ENCODE measurements at places on chromosomes 6 and 20.

GRCh38 chr20:59351157-59352040 is 51.0 kb downstream of the EDN3 start:
- DNase-seq = no peak

DNA sequence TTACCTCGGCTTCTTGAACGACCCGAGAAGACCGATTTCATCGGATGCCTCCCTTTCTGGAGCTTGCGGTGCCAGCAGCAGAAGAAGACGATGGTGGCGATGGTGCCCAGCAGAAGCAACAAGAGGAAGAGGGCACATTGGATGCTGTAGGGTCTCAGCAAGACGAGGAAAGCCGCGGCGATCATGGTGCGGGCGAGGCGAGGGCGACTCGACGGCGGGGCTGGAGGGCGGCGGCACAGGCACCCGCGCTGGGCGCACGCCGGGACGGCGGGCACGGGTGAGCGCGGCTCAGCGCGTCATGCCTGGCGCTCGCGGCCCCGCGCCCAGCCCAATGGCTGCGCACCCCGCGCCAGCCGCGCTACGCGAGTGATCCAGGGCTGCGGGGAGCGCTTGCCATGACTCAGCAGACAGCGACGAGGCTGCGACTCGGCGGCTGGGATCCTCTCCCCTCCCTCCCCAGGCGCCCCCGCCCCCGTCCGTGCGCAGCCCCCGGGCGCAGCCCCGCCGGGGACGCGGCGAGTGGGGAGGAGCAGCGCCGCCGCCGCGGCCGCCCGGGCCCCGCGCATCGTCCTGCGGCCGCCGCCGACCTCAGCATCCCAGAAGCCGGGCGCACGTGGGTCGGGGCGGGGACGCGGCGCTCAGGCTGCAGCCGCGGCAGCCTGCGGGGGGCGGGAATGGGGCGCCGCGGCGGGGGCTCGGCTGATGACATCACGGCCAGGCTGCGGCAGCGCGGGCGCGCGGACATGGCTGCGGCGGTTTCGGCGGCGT is at the start of gene BEND6:
BEND6 (plus strand) TSS at position 705 of the 768 bp plus-strand sequence. CDS start 26,704 bp downstream, outside the sequence.
- DNase-seq = peak; percentile 81

DNA sequence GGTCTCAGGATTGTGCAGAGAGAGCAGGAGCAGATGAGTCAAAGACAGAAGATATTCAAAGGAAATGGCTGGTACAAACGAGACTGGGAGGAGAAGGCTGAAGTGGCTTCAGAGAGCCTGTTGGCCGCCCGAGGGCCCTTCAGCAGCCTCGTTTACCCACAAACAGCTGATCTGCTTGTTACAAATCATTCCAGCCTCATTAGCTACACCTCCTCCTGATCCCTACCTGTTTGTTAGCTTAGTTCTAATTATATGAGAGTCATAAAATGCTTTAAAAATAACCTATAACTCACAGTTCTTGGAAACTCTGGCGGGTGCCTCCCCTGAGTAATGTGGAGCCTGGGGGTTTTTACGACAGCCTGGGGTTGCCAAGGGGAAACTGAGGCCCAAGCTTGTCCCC is 12.6 kb downstream of the GLP1R start:
- no peak for DNase-seq

DNA sequence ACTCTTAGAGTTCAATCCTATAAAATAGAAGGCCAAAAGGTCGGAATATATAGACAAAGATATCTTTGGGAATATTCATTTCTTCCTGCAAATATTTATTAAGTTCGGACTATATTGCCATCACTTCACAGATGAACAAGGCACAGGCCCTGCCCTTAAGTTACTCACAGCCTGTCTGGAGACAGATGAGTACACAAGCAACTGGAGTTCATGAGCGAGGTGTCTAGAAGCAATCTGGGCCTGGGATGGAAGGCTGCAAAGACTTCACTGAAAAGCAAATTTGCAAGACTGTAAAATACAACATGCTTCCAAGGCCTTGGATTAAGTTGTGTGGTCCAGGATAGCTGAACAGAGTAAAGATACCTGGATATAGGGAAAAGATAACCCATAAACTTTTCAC is 56.7 kb upstream of the CEP85L start:
- no peak for DNase-seq

DNA sequence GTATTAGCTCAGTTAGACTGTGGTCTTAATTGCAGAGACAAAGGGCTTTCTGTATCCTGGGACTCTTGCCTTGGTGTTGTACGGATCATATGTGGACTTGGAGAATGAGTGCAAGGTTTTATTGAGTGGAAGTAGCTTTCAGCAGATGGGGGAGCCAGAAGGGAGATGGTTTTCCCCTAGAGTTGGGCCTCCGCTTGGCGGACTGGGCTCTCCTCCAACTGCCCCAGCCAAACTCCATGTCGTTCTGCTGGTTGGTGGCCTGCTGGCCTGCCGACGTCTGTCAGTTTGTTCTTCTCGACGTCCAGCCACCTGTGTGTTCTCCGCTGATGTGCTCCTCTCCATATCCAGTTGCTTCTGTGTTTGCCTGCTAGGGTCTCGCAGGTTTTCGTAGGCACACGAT is 189.5 kb upstream of the FLRT3 start:
- DNase-seq = peak; percentile 18

DNA sequence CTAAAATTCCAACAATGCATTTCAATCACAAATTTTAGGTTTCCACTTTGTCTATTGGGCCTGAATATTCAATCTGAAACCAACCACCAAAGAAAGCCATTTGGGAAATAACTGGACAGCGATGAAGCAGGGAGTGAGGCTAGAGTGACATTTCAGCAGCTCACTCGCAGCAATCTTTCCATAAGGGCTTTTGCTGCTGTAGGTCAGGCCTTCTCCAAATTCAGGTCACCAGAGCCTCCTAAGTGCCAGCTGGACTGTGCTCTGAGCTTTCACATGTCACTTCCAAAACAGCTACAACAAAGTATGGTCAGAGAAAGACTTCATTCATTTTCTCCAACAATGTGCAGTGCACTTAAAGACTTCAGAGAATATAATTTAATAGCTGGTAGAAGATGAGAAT is 194.8 kb downstream of the FRK start:
- DNase-seq = no peak

DNA sequence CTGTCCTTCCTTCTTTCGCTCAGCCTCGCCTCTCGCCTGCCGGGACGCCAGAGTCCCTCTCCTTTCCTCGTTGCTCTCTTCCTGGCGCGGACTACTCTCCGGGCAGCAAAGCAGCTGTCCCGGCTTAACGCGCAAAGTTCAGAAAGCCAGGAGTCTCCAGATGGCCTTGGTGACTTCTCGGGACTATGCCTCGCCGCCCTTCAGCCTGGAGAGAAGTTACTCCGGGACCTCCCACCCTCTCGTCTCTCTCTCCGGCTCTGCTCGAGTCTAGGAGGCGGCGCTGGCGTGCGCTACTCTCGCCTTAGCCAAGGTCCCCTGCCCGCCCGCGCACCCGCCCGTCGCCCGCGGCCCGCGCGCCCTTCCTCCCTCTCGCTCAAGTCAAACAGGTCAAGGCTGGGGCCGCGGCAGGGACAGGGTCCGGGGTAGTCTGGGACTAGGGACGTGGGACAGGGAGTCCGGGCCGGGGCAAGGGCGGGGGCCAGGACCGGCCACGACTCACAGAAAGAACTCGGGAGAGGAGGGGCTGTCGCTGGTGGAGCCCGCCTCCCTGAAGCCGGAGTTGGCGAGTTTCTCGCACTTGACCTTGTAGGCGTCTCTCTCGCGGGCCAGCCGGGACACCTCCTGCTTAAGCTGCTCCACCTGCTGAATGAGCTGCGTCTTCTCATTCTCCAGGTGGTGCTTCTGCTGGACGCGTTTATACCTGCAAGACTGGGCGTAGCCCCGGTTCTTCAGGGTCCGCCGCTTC is 1.5 kb downstream of the MAFB start:
- no peak for DNase-seq

- DNase-seq = peak; percentile 21
These were observed 131.0 kb upstream of the BMP2 start for GRCh38 chr20:6636209-6637159.

GRCh38 chr6:14384175-14384949 is 266.8 kb downstream of the CD83 start:
- DNase-seq = peak; percentile 43

GRCh38 chr6:113732384-113732966 is 124.7 kb upstream of the MARCKS start:
- peak; percentile 96 for DNase-seq

DNA sequence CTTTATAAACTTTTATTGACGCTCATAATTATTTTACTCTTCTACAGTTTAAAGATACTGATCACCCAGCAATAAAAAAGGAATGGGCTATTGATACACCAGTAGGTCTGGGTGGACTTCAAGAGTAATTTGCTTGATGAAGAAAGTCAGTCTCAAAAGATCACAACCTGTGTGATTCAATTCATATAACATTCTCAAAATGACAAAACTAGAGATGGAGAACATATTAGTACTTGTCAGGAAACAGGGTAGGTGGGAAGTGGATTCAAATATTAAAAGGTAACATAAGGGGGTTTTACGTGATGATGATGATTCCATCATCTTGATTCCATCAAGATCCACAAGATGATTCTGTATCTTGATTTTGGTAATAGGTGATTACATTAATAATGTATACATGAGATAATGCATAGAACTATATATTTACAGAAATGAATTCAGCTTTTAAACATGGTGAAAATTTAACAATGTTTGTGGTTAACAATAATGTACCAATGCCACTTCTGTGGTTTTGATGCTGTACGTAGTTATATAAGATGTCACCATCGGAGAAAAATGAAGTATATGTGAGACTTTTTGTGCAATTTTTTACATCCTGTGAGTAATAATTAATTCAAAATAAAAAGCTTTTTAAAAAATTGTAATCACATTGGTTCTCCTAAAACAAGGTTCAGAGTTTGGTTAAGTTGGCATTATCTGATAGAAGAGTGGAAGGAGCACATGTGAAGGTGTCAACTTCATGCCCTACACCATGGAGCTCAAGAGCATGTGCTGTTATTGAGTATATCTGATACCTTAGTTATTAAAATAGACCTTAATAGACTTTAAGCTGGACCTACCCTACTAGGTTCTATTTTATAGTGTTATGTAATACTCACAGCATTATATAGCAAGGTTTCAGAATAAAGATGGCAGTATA is 66.3 kb upstream of the DYNLRB1 start:
- no peak for DNase-seq

GRCh38 chr6:151060096-151060765 is 179.5 kb upstream of the AKAP12 start:
- DNase-seq = no peak

DNA sequence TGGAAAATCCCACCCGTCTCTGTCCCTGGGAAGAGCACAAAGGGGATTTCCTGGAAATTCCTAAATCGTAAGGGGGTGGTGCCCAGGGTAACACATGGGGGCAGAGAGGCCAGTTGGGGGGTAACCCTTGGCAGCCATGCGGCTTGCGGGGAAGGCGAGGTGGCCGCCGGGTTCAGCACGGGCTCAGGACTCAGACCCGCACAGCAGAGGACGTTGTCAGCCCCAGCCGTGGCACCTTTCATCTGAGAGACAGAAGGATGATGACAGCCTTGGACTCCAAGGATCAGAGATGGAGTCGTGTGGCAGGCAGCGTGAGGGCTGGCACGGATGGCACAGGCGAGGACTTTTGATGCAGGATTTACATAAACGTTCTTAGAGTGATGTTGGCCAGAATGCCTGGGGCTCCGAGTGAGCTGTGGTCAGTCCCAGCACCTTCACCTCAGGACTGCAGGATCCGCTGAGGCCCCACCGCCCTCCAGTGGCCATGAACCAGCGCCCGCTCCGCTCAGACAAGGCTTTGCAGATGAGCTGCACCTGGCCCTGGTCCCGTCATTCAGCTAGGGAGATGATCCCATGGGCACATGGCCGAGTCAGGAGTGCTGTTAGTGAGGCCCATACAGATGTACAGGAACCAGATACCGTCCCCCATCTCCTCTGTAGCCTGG is 190.3 kb downstream of the TAF4 start:
- no peak for DNase-seq

- no peak for DNase-seq
These were observed 11.3 kb upstream of the MAP3K5 start for GRCh38 chr6:136803608-136804007.

GRCh38 chr6:156720691-156721685 is 56.2 kb upstream of the ARID1B start:
- DNase-seq = peak; percentile 85

DNA sequence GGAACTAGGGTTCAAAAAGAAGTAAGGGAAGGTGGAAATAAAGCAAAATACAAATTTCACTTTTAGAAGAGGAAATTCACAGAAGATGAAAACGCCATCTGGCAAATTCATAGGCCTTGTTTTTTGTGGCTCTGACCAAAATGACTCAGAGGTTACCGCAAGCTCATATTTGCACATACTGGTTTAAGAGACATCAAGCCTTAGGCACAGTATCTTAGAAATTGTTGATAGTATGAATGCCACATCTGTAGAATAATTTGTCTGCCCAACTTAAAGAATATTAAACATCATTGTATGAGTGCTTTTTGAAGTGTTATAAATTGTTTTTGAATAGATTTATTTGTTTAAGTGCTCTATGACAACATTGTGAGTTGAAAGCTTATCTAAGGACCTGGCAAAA is 10.6 kb downstream of the TAAR1 start:
- no peak for DNase-seq

DNA sequence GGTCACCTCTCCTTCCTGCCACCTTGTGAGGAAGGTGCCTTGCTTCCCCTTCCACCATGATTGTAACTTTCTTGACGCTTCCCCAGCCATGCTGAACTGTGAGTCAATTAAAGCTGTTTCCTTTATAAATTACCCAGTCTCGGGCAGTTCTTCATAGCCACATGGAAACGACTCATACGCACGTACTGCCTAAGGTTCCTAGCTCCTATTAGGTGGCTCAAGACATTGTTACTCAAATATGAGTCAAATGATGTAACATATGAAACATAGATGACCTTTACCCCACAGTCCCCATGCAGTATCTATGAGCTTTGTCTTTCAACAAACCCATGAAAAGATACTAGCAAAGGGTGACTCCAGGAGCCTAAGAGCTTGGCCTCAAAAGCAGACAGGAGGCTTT is 98.3 kb downstream of the SIM1 start:
- DNase-seq = no peak

DNA sequence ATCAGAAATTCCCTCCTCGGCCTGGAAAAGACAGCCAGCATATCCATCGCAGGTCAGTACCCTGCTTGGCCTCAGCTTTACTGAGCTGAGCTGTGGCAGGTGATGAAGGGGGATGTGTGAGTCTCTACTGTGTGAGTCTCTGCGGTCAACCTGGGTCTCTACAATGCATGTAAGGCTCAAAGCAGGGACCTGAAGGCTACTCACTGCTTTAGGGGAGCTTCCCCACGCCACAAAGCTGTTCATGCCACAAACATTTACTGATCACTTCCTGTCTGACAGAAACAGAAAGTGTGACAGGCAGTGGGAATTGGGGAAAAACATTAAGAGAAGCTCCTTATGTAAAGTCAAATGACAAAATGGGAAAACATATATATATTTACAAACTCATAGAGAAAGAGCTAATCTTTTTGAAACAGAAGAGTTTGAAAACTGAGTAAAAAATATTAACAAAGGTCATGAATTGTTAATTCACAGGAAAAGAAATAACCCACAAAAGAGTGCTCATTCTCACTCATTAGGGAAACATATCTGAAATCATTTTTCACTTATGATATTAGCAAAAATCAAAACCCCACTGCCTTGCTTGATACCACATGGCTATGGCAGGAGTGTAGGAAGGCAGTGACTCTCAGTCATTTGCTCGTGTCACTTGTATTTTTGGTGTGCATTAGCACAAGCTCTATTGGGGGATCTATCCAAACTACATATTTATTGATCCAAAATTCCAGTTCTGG is 5.8 kb downstream of the BTN3A3 start:
- DNase-seq = no peak

GRCh38 chr6:143323729-143324470 is 126.6 kb downstream of the ADAT2 start:
- DNase-seq = no peak

GRCh38 chr6:135030532-135031178 is 24.0 kb downstream of the HBS1L start:
- no peak for DNase-seq

- DNase-seq = no peak
These were observed 91.6 kb downstream of the RTN4IP1 start for GRCh38 chr6:106537662-106538061.

Measured in NCI-H2171 treated with DMSO at 0.1 percent for 48 hours (cell line).